Naive B cell (primary cell): ENCODE measurements at places on chromosomes 1 and 21.
A peak's percentile ranks its signal among the peaks of the same experiment; 100 is the strongest.

DNA sequence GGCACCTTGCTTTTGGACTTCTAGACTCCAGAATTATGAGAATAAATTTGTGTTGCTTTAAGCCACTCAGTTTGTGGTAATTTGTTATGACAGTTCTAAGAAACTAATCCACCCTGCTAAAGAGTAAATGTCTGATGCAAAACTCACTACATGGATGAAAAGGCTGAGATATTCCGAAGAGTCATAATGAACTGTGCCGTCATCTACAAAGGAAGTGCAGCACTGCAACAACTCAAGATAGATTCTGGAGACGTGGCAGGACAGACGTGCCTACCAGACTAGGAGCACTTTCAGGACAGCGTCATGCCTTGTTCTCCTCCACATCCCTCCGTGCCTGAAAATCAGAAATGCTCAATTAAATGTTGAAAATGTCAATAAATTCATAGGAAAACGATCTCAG lies 24.4 kb upstream of the IRF2BP2 start:
- DNase-seq: no peak
- no peaks in the 10 kb centered on the region for H3K4me1 ChIP-seq
- no peaks in the 10 kb centered on the region for H3K27me3 ChIP-seq
- no peak overlapping the region for H3K27ac ChIP-seq
- H3K4me3 ChIP-seq: no peak overlapping the region

DNA sequence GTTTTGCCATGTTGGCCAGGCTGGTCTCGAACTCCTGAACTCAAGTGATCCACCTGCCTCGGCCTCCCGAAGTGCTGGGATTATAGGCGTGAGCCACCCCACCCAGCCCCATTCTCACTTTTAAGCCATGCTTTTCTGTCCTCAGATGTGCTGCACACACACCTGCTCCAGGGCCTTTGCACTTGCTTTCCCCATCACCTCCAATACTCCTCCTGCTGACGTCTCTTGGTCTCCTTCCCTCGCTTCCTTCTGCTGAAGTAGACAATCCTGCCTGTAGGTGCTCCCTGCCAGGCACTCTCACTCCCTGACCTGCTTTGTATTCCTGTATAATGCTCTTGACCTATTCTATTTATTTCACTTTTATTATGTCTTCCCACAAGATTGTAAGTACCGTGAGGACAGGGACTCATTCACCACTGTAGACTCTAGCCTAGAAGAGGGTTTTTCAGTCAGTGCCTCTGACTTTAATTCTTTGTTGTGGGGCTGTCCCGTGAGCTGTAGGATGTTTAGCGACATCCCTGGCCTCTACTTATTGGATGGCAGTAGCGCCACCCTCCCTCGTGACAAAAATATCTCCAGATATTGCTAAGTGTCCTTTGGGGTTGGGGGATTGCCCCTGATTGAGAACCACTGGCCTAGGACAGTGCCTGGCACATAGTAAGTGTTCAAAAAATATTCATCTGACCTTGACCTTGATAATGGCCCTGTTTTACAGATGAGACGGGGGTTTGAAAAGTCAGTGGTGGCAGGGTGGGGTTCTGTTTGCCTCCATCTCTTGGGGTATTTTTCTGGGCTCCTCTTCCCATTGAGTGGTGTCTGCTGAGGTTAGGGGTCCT lies 4.6 kb downstream of the TNFRSF1B start:
- DNase-seq: no peak
- peaks cover 6% of the 10 kb centered on the region for H3K27me3 ChIP-seq
- peak overlapping the region; percentile 91 for H3K27ac ChIP-seq
- peaks cover 78% of the 10 kb centered on the region for H3K4me1 ChIP-seq
- H3K36me3 ChIP-seq: peaks cover 8% of the 10 kb centered on the region

GRCh38 chr1:172003766-172004530 lies 162.7 kb downstream of the DNM3 start:
- no peaks in the 10 kb centered on the region for H3K27me3 ChIP-seq
- peak overlapping the region; percentile 15 for H3K27ac ChIP-seq
- no peak overlapping the region for H3K4me3 ChIP-seq
- no peaks in the 10 kb centered on the region for H3K36me3 ChIP-seq
- H3K4me1 ChIP-seq: no peaks in the 10 kb centered on the region

DNA sequence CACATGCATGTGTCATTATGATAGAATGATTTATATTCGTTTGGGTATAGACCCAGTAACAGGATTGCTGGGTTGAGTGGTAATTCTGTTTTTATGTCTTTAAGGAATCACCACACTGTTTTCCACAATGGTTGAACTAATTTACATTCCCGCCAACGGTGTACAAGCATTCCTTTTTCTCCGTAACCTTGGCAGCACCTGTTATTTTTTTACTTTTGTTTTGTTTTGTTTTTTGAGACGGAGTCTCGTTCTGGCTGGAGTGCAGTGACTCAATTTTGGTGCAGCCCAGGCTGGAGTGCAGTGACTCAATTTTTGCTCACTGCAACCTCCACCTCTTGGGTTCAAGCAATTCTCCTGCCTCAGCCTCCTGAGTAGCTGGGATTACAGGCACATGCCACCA lies 8.5 kb upstream of the S100B start:
- peaks cover 10% of the 10 kb centered on the region for H3K27me3 ChIP-seq
- H3K4me3 ChIP-seq: no peak overlapping the region
- DNase-seq: no peak
- H3K27ac ChIP-seq: no peak overlapping the region
- H3K4me1 ChIP-seq: no peaks in the 10 kb centered on the region
- peaks cover 14% of the 10 kb centered on the region for H3K36me3 ChIP-seq

DNA sequence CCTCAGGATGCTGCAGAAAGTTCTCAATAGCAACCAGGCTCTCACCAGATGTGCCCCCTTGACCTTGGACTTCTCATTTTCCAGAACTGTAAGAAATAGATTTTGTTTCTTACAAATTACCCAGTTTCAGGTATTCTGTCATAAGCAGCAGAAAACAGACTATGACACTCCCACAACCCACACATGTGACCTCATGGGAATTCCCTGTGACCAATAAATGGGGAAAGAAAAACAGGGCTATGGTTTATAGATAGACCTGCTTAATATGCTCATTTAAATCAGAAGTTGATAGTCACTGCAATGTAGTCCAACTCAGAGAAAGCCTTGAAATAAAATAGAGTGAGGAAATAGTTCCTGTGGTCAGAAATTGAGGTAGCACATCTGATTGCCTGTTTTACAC lies 380.9 kb upstream of the PTBP2 start:
- H3K27ac ChIP-seq: no peak overlapping the region
- H3K4me1 ChIP-seq: no peaks in the 10 kb centered on the region
- no peaks in the 10 kb centered on the region for H3K27me3 ChIP-seq
- no peak for DNase-seq

DNA sequence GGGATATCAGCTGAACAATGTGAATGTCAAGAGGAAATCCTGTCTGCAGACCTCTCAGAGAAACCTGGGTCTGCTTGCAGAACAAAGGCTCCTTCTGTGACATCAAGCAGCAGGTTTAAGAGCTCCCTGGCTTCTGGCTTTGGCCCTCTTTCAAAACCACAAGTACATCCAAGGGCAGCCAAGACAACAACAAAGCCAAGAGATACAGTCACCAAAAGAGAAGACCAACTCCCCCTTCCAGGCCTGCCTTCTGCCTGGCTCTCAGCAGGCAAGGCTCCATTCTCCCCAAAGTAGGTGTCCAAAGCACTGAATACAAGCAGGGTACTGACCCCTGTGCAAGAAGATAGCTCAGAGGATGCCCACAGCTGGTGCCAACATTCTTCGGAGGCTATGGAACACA lies 11.5 kb downstream of the BCAR3 start:
- no peak overlapping the region for H3K4me3 ChIP-seq
- H3K27ac ChIP-seq: no peak overlapping the region
- DNase-seq: no peak
- H3K36me3 ChIP-seq: no peaks in the 10 kb centered on the region
- peaks cover 6% of the 10 kb centered on the region for H3K4me1 ChIP-seq

GRCh38 chr1:157993147-157993917 lies at the start of gene KIRREL1:
KIRREL1 (plus strand) TSS chr1:157993645; CDS start chr1:157993677, 32 bp downstream.
- peak within 1 kb of the TSS; percentile 77 for H3K4me3 ChIP-seq
- peak; percentile 12 for DNase-seq
- H3K27ac ChIP-seq: peak within 1 kb of the TSS; percentile 32
- no peaks in the 10 kb centered on the region for H3K36me3 ChIP-seq
- peaks cover 74% of the 10 kb centered on the region for H3K27me3 ChIP-seq

- H3K4me1 ChIP-seq: no peaks in the 10 kb centered on the region
- no peak for DNase-seq
- H3K27me3 ChIP-seq: peaks cover 11% of the 10 kb centered on the region
- no peak overlapping the region for H3K27ac ChIP-seq
- H3K4me3 ChIP-seq: no peak overlapping the region
- no peaks in the 10 kb centered on the region for H3K36me3 ChIP-seq
Measured at GRCh38 chr1:5389101-5389885, 602.9 kb downstream of the NPHP4 start.

- H3K4me1 ChIP-seq: peaks cover 7% of the 10 kb centered on the region
- no peak for DNase-seq
- no peaks in the 10 kb centered on the region for H3K36me3 ChIP-seq
- H3K27ac ChIP-seq: no peak overlapping the region
Measured at GRCh38 chr21:46323227-46323709, 402 bp downstream of the C21orf58 start.

- H3K4me3 ChIP-seq: no peak overlapping the region
- H3K27ac ChIP-seq: no peak overlapping the region
- H3K4me1 ChIP-seq: peaks cover 7% of the 10 kb centered on the region
- H3K36me3 ChIP-seq: peaks cover 5% of the 10 kb centered on the region
Measured at GRCh38 chr21:37642493-37642892, 273.8 kb downstream of the KCNJ6 start.

GRCh38 chr1:79760531-79760930 lies 754.0 kb upstream of the ADGRL4 start:
- H3K4me3 ChIP-seq: no peak overlapping the region
- no peaks in the 10 kb centered on the region for H3K27me3 ChIP-seq
- no peaks in the 10 kb centered on the region for H3K36me3 ChIP-seq
- no peak for DNase-seq
- H3K27ac ChIP-seq: no peak overlapping the region

DNA sequence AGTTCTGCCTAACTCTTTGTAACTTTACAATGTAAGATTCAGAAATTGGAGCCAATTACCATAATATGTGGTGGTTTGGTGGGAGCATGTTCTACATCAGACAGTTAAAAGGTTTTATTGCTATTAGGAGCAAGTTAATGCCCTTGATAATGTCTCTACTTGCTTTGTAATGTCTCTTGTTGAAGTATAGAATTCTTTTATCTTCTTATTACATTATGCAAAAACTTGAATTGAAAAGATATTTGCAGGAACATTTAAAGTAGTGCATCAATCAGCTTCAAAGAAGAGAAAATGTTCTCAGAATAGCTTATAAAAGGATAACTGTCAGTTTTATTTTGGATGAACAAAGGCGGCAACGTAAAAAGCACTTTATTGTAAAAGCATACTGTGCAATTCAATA lies 77.8 kb downstream of the RWDD3 start:
- peaks cover 30% of the 10 kb centered on the region for H3K27me3 ChIP-seq
- H3K36me3 ChIP-seq: no peaks in the 10 kb centered on the region
- no peak overlapping the region for H3K27ac ChIP-seq
- no peak overlapping the region for H3K4me3 ChIP-seq

- H3K36me3 ChIP-seq: no peaks in the 10 kb centered on the region
- no peaks in the 10 kb centered on the region for H3K4me1 ChIP-seq
- no peak overlapping the region for H3K27ac ChIP-seq
- H3K27me3 ChIP-seq: no peaks in the 10 kb centered on the region
- DNase-seq: no peak
- H3K4me3 ChIP-seq: no peak overlapping the region
Measured at GRCh38 chr21:22450507-22450906, 1452.3 kb downstream of the NCAM2 start.

DNA sequence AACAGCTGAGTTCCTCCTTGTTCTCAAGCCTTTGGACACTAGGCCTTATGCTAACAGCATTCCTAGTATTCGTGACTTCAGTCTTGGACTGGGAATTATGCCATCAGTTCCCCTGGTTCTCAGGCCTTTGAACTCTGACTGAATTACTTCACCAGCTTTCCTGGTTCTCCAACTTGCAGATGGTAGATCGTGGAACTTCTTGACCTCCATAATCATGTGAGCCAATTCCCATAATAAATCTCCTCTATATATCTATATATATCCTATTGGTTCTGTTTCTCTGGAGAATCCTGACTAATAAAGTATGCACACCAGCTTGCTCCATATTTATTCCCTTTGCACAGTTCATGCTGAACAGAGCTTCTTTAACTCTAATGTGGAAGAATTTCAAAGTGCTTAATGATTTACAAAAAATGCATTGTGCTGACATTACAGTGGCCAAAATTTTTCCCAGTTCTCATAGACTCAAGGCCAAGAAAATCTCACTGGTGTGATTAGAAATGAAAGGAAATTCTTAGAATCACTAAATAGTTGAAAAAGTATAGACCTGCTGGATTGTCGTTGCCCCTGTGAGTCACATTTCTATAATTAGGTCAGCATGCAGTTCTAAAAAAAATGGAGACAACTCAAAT lies 462.9 kb upstream of the ADAMTS5 start:
- no peaks in the 10 kb centered on the region for H3K27me3 ChIP-seq
- H3K4me1 ChIP-seq: no peaks in the 10 kb centered on the region
- H3K27ac ChIP-seq: no peak overlapping the region
- no peak for DNase-seq

- DNase-seq: no peak
- H3K4me1 ChIP-seq: peaks cover 4% of the 10 kb centered on the region
- no peak overlapping the region for H3K27ac ChIP-seq
- no peaks in the 10 kb centered on the region for H3K36me3 ChIP-seq
- H3K27me3 ChIP-seq: peaks cover 26% of the 10 kb centered on the region
Measured at GRCh38 chr1:222546548-222547259, 1.2 kb downstream of the HHIPL2 start.

GRCh38 chr21:38178653-38179470 lies 77.9 kb upstream of the KCNJ15 start:
- H3K36me3 ChIP-seq: no peaks in the 10 kb centered on the region
- H3K27me3 ChIP-seq: peaks cover 19% of the 10 kb centered on the region
- no peak overlapping the region for H3K27ac ChIP-seq
- H3K4me1 ChIP-seq: no peaks in the 10 kb centered on the region

DNA sequence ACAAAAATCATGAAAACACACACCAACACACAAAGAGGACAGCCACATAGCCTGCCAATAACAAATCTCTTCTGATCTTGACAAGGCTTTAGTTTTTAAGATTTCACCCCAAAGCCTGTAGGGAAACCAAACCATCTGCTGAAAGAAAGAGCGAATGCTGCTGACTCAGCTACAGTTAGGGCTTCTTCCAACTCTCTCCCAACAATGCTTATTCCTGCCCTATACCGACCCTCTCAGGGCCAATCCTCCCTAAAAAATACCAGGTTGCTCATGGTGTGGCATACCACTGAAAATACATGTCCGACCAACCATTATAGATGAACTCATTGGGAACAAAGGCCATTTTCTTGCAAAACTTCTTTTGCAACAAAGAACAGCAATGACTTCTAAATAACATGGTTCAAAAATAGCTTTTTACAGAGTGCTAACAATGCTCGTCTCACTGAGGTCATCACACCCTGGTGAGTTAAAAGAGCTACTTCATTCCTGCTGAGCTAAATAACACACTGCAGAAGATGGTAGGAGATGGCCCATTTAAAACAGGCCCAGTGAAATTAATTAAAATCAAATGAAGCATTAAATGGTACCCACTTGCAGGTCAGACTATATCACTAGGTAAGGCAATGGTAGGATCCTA lies 86.1 kb downstream of the KIAA0319L start:
- no peak overlapping the region for H3K27ac ChIP-seq
- peaks cover 40% of the 10 kb centered on the region for H3K36me3 ChIP-seq
- no peak overlapping the region for H3K4me3 ChIP-seq
